ENCODE measurements at places on chromosomes 3 and 15. TPM values are rescaled to one million over a fixed set of nuclear protein-coding genes. Genes with fewer than 3 reads are reported as not detected.

The SH3GL3 gene
- total RNA-seq: 1.0 TPM

The TMEM158 gene
- 1.1 TPM for total RNA-seq

The GABRA5 gene
- total RNA-seq: not detected

The GPR149 gene
- not detected for total RNA-seq

The ARL14 gene
- 0.21 TPM for total RNA-seq

The OXTR gene
- total RNA-seq: 2.0 TPM

The ADAMTS17 gene
- 2.3 TPM for total RNA-seq

The SLC24A5 gene
- total RNA-seq: not detected

The TRH gene
- total RNA-seq: not detected

The GOLIM4 gene
- 27.2 TPM for total RNA-seq

The CPEB1 gene
- total RNA-seq: 5.5 TPM

The PARP15 gene
- not detected for total RNA-seq

The PIF1 gene
- total RNA-seq: 2.3 TPM

The PATL2 gene
- total RNA-seq: 0.33 TPM

The RPN1 gene
- 348 TPM for total RNA-seq

The SLC12A1 gene
- total RNA-seq: not detected

The CERS3 gene
- total RNA-seq: not detected

The MSL2 gene
- 19.3 TPM for total RNA-seq

The EBLN2 gene
- 1.1 TPM for total RNA-seq

The TGFBR2 gene
- 34.4 TPM for total RNA-seq

The SLC41A3 gene
- 74.9 TPM for total RNA-seq

The CXCR6 gene
- total RNA-seq: not detected

The LEKR1 gene
- 2.3 TPM for total RNA-seq

The IDH2 gene
- total RNA-seq: 79.1 TPM

The ETV5 gene
- total RNA-seq: 43.1 TPM

The SLC35G2 gene
- total RNA-seq: 3.9 TPM
